CD4-positive, alpha-beta T cell (primary cell): ENCODE measurements at places on chromosomes 16 and 17.

DNA sequence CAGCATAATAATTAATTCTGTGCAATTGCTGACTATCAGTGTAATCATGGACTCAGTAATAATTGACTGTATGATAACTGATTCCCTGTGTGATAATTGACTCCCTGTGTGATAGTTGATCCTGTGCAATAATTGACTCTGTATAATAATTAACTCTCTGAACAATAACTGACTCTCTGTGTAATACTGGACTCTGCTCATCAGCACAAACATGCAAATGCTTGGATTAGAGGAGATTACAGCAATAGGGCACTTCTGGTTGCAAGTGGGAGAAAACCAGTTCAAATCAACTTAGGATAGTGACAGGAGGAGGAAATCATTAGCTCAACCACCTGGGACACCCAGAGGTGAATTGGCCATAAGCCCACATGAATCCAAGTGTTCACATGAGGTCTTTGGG, 582.1 kb downstream of the RBFOX1 start:
- DNase-seq, result no peak

DNA sequence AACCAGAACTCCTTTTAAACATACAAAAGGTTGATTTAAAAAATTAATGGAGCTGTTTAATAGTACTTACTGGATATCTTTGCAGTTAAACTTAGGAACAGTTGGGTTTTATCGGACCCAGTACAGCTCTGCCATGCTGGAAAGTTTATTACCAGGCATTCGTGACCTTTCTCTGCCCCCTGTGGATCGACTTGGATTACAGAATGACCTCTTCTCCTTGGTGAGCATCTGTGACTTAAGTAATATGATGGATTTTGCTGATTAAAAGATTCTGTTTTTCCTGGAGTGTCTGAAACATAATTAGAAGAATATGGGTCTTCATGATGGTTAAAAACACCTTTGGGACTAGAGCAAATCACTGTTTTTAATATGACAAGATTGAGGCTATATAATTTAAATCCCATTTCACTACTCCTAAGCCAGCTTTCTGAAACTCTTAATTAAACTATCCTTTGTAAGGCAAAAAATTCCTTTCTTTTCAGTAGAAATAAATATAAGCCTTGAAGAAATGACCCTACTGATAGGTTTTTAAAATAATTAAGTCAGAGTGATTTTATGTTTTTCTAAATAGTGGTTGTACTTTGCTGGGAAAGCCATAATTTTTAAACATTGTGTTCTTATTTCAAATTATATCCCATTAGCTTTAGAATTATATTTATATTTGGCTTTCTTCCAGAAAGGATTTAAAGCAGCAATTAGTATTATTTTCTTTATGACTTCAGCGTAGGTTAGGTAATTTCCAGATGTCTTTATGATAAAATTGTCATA, 45.7 kb upstream of the KPNB1 start:
- DNase-seq, result no peak

DNA sequence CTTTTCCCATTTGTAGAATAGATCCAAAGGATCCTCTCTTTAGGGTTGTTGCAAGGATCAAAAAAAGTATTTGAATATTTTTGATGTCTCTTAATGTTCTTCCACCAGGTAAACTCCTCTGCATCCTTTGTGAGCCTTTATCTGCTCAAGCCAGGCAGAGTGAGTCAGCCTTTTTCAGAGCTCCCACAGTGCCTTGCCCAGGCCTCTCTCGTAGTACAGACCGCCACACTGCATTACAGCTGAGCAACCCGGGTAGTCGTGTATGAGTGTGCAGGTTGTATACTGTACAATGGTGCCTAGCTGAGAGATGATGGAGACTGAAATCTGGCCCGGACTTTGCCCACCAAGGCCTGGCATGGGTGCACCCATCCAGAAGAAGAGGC, 20.9 kb downstream of the RHBDL3 start:
- no peak for DNase-seq

DNA sequence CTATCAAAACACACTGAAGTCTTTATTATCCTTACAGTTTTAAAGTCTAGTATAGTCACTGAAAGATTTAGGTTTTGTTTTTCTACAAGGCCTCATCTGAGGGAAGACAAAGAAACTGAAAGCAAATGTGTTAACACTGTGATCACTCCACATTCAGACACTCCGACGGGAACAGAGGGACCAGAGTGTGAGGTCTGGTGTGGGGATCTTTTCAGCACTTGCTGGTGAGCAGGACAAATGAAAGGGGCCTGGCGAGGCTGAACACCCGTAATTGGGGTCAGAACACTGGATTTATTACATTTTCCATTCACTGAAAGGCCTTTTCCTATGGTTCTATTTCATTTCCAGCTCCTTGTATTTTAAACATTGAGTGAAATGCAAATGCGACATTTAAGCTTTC, 910.5 kb downstream of the CDH11 start:
- no peak for DNase-seq

DNA sequence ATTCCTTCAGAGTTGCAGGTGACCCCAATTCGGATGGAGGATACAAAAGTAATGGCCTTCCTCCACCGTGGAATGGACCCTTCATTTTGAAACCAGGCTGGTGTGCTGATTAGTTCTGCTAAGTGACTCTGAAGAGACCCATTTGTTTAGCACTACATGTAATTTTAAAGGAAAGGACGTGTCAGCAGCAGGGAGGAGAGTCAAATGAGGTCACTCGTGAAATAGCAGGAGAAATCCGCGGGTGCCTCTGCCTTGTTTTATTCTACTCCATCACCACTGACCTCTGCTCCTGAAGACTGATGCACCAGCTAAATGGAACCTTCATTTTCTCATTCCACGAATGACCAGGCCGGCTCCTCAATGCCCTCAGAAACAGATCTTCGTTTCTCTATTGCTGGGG, 589.2 kb downstream of the CDH11 start:
- DNase-seq, result no peak

- DNase-seq, result no peak
Measured at GRCh38 chr17:20989991-20990855, 52.6 kb downstream of the USP22 start.

- DNase-seq, result no peak
Measured at GRCh38 chr17:75473246-75473645, 16.8 kb downstream of the TMEM94 start.

GRCh38 chr16:87723226-87723623, 42.6 kb downstream of the KLHDC4 start:
- no peak for DNase-seq

- peak; percentile 69 for DNase-seq
Measured at GRCh38 chr16:1331712-1332617, 1.5 kb upstream of the BAIAP3 start.

DNA sequence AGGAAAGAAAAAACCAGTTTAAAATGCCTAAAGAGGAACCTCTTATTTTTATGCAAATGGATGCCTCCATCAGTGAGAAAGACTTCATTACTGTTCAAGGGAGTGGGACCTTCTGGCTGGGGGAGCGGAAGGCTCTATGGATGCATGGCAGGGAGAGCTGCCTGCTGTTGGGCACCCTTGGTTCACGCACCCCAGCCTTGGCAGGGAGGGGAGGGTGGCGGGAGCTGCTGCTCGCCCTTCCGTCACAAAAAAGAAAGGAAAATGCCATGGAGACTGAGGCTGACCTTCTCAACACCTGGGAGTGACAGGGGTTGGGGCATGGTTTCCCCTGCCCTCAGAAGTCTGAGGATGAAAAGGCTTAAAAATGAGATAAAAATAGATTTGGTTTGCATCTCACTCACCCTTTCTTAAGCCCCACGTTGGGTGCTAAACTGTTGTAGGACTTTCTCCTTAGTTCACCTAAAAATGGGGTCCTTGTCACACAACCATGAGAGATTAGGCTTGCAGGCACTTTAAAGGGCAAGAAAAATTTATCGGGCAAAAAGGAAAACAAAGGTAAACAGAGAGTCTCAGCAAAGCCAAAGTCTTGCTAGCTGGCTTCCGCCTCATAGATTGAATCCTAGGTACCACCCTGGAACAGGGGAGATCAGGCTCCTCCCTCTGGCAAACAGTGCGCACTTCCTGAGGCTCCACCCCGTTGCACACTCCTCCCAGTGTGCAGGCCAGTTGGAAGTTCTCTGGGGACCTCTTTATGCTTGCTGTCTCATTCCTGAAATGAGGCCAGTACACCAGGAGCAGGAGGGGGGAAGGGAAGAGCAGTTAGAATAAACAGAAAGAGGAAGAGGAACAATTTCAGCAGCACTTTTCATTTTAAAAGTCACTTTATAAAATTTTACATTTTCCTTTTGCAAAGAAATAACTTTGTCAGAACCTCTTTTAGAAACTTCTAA, 31.6 kb downstream of the PHKB start:
- DNase-seq, result peak; percentile 26

GRCh38 chr16:57152096-57153093, 33.4 kb downstream of the PSME3IP1 start:
- DNase-seq, result no peak

DNA sequence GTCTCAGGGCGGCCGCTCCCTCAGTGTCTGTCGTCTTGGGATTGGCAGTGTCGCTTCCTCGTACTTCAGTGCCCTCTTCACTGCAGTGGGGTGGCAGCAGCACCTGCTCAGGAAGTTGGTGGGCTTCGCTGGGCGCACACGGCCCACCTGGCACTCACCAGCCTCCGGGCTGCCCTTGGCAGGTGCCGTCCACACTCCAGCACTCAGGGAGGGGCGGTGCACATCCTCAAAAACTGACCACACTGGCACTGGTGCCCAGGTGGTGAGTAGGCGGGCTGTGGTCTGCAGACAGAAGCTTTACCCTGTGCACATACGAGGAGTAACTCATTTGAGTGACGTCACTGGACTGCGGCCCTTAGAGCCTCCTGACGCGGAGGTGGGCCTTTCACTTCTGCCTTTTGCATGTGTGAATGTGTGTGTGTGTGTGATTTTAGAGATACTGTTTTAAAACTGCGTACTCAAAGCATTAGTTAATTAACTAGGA, 94.6 kb downstream of the BANP start:
- DNase-seq, result peak; percentile 61

DNA sequence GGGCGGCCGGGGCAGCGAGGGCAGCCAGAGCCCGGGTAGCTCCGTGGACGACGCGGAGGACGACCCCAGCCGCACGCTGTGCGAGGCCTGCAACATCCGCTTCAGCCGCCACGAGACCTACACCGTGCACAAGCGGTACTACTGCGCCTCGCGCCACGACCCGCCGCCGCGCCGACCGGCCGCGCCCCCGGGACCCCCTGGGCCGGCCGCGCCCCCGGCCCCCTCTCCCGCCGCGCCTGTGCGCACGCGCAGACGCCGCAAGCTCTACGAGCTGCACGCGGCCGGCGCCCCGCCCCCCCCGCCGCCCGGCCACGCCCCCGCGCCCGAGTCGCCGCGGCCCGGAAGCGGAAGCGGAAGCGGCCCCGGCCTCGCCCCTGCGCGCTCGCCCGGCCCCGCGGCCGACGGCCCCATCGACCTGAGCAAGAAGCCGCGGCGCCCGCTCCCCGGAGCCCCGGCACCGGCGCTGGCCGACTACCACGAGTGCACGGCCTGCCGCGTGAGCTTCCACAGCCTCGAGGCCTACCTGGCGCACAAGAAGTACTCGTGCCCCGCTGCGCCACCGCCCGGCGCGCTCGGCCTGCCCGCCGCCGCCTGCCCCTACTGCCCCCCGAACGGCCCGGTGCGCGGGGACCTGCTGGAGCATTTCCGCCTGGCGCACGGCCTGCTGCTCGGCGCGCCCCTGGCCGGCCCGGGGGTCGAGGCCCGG, 36.1 kb upstream of the ZC3H18 start:
- peak; percentile 62 for DNase-seq

GRCh38 chr16:55037046-55037445, 106.4 kb downstream of the IRX5 start:
- no peak for DNase-seq

- no peak for DNase-seq
Measured at GRCh38 chr17:3729881-3730280, 6.2 kb downstream of the HASPIN start.

GRCh38 chr17:29138184-29138955, 41.8 kb downstream of the MYO18A start:
- peak; percentile 71 for DNase-seq

DNA sequence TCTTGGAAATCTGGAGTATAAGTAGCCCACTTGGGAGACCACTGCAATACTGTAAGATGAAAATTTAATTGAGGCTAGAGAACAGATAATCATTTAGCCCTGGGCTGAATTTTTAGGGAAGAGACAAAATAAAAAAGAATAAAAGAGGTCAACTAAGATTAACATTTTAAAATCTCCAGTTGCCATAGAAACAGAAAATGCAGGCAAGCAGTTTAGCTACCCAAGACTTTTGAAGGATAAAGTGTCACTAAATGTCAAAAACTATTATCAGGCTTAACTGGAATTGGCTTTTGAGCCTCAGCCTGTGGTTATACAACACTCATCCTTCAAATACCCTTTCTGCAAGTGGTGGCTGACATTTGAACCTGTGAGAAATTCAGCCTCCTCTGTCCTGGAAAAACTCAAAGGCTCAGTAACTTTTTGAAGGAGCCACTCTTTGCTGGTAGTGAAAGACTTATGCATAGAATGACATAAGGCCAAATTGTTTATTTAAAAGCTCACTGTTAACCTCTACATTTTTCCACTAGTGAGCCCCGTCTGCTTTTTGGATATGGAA, 220.7 kb upstream of the KCNJ16 start:
- DNase-seq, result no peak

DNA sequence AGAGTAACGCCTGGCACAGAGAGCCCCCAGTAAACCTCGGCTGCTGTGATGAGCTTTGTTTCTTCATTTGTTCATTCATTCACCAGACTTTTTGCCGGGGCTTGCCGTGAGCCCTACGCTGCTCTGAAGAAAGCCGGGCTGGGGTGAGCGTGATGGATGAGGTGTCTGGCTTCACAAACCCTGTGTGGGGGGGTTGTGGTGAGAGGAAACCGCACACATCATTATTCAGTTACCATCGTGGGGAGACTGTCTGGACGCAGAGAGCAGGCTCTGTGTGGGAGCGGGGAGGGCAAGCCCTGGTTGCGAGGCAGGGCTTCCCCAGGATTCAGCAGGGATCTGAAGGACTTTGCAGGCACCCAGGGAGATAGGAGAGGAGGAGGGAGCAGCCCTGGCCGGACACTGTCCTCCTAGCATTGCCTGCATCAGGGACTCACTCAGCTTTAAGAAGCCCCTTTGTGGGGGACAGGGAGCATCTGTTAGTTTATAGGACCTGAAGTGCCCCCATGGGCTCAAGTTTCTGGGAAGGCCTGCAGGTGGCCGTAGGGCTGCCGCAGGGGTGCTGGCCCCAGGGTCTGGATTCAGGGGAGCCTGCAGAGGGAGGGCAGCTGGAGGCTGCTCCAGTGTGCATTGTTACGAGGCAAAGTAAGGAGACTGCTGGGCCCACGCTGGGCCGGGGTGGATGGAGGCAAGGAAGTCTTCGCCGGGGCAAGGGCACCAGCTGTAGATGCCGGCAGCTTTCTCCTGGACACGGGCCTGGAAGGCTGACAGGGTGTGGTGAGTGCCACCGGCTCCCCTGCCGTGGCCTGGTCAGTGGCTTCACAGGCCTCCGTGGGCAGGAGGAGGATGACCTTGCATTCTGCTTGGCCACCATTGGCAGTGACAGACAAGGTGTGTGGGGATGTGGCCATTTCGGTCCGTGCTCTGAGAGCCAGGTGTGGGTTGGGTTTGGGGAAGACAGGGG, 334.5 kb downstream of the SEC14L1 start:
- DNase-seq, result peak; percentile 60

GRCh38 chr16:4979736-4980660, 21.9 kb downstream of the SEC14L5 start:
- no peak for DNase-seq

GRCh38 chr16:66581246-66581952, 2.1 kb downstream of the CMTM2 start:
- no peak for DNase-seq

GRCh38 chr17:1067282-1067956, 70.5 kb downstream of the TIMM22 start:
- no peak for DNase-seq

GRCh38 chr16:54843424-54843750, 87.3 kb upstream of the IRX5 start:
- DNase-seq, result no peak

- no peak for DNase-seq
Measured at GRCh38 chr17:63096426-63096825, 130.4 kb downstream of the TANC2 start.
